ENCODE measurements at places on chromosomes 3 and 15.

- no peak for DNase-seq
These were observed 764.2 kb upstream of the ARRDC4 start for GRCh38 chr15:97196048-97197014.

DNA sequence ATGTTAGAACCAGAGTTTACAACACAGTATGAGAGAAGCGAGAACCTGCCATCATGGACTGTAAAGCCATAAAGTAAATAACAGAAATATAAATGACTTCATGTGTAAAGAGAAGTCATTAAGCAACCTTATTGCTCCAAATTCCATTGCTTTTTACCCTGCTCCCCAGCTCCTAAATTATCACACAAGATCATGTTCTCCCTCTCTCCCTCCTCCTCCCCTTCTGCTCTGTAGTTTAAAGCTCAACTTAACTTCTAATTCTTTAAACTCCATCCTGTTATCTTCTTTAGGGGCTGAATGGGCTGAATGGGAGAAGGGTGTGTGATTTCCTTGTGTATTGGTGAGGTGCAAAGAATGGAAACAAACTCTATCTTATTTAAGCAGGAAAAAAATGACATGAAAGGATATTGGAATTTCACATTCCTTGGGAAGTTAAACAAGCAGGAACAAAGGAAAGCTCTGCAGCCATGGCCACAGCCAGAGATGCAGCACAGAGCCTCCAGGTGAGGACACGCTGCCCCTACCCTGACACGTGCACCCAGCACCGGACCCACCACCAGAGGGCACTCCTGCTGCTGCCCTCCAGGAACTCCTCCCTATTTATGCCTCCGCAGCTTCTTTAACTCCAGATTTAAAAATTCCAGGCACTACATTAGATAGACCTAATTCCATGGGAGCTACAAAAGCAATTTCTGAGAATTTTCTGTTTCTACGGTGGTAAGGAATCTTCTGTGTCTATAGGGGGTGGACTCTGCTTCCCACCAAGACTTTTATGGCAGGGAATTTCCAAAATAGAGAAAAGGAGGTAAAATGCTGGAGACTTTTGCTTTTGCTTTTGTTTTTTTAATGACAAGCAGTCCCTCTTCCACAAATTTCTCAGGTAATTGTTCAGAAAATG, 76.9 kb upstream of the ABI3BP start:
- DNase-seq = peak; percentile 54

GRCh38 chr3:45965253-45965652, 22.0 kb downstream of the CXCR6 start:
- DNase-seq = no peak

DNA sequence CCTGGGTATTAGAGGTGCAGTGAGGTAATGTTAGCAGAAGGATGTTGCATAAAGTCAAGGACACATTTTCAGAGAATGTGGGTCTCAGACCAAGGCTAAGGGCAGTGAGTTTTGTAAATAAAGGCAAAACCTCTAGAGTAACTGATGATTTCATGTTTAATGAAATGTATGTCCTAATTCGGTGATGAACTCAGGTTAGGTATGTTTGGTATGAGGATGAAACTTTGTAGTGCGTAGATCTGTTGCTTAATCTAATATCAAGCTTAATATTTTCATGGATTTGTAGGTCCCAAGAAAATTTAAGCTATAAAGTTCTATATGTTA, 3.6 kb downstream of the USP50 start:
- no peak for DNase-seq

- DNase-seq = peak; percentile 80
These were observed 251.0 kb upstream of the TLE3 start for GRCh38 chr15:70348581-70349344.

- peak; percentile 31 for DNase-seq
These were observed 6.3 kb downstream of the EPHB1 start for GRCh38 chr3:134801204-134801958.

- no peak for DNase-seq
These were observed 26.4 kb downstream of the ACAA1 start for GRCh38 chr3:38110314-38111050.

- no peak for DNase-seq
These were observed 51.2 kb downstream of the FGF12 start for GRCh38 chr3:192675958-192676649.

- DNase-seq = peak; percentile 74
These were observed at the start of gene KAT2B for GRCh38 chr3:20039765-20040547. KAT2B (plus strand) TSS chr3:20040446; CDS start chr3:20040478, 32 bp downstream.

DNA sequence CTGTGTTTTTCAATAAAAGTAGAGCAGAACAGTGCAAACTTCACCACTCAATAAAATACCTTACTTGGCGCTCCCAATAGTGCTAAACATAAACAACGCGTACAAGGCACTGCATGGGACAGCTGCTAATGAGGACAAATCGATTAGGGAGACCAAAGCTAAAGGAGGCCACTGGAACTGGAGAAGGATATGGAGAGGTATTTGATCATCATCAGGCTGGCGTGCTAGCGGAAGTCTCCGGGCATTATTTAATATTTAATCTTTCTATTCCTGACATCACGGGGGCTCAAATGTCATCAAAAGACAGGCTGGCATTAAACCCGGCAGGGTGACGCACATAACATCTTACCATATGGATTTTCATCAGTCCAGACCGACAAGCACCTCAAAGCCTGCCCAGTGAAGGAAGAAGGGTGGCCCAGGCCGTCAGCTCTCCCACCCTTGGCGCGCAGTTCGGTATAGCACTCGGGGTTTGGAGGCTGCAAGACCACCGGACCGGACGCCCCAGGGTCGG, 604 bp downstream of the CCPG1 start:
- no peak for DNase-seq

DNA sequence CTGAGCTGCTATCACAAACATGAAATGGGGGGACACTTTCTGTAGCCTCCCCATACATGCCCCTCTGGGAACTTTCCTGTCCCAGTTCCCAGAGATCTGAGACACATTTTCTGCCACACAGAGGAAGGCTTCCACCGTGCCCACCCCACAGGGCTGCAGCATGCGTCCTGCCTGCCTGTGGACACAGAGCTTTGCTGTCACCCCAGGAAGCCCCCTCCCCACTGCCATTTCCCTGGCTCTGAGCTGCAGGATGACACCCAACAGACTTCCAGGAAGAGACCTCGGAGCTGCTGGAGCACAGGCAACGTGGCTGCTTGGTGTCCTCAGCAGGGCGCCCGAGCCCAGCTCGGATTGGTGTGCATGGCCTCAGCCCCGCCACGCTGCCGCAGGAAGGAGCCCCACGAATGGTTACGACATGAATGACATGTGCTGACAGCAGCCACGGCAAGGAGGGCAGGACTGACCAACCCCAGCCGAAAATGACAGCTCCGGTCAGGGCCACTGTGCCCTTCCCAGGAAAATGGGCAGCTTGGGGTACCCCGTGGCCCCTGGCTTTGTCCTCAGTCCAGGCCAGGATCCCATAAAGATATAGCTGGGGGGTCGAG, 81.3 kb downstream of the VGLL4 start:
- no peak for DNase-seq

- no peak for DNase-seq
These were observed 10.8 kb upstream of the PDIA3 start for GRCh38 chr15:43735416-43735815.

- no peak for DNase-seq
These were observed 27.9 kb upstream of the PRTG start for GRCh38 chr15:55770806-55771205.

DNA sequence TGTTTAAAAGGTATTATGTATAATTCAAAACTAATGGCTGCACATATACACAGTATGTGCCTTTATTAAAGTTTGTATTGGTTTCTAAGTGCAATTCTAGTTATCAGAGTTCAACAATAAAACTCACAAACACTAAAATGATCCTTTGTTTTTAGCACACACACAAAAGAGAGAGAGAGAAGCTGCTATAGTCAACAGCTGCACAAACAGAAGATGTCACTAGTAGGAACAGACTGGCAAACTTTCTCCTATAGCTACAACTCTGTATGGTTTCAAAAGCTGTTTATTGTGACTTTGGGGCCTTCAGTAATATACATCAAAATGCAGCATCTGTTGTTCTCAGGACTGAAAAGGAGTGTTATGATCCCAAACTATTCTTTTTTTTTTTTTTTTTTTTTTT, 6.1 kb downstream of the SECISBP2L start:
- no peak for DNase-seq

DNA sequence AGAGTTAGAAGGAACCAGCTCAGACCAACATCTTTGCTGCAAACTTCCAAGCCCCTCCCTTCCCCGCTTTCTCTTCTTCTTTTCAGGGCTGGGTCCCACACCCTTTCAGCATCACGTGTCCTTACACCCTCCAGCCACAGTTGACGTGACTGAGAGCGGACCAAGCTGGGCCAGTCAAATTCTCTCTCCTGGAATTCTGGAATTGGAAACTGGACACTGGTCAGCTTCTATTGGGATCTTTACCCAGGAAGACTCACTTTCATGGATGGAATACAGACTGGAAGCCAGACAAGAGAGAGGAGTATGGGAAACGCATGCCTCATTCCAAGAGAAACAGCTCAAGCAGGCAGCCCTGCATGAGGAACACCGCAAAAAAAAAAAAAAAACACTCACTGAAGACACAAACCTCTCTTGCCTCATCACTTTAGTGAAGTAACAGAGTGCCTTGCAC, 12.4 kb upstream of the TPM1 start:
- no peak for DNase-seq

DNA sequence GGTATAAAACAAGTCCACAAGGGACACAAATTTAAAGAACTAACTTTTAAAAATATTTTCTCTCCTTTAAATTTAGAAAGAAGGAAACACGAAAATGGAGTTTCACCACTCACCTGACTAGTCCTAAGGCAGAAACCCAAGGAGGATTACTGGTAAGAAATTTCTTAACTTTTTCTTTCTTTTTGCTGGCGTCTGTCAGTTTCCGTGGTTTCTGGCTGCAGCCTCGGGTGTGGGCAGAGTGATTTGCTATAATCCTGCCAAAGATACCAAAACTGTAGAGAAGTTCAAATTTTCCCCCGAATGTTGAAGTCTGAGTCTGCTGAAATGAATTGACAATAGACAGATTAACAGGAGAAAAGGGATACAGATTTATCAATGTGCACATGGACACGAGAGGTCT, 843.6 kb upstream of the ALCAM start:
- no peak for DNase-seq

Data from NCI-H146 (cell line).